Lung (tissue), 17 donors: ENCODE measurements at places on chromosomes 16 and 17. TPM values are rescaled to one million over a fixed set of nuclear protein-coding genes. Genes with fewer than 3 reads are reported as not detected.

NETO2 gene
- 2.7 TPM for polyA plus RNA-seq

VTN gene
- polyA plus RNA-seq = 1.9 TPM

TBC1D10B gene
- polyA plus RNA-seq = 27.8 TPM

PLA2G10 gene
- 5.8 TPM for polyA plus RNA-seq
